ENCODE measurements at places on chromosomes 4 and X.

DNA sequence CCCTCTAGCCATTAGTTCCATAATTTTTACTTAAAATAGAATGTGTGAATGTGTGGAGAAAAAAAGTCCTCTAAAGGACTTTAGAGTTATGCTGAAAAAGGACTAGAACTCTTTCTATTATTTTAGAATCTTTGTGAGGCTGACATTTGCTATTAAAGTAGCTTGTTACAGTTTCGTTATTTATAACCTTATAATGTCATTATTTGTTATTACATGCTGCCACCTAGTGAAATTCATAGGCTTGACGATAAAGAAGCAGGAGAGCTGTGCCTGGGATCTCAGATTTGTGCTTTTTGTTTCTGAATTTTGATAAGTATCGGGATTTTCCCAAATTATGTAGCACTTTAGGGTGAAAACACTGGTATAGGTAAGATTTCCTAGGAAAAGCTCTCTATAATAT lies 38.5 kb upstream of the TAPT1 start:
- DNase-seq: no peak

DNA sequence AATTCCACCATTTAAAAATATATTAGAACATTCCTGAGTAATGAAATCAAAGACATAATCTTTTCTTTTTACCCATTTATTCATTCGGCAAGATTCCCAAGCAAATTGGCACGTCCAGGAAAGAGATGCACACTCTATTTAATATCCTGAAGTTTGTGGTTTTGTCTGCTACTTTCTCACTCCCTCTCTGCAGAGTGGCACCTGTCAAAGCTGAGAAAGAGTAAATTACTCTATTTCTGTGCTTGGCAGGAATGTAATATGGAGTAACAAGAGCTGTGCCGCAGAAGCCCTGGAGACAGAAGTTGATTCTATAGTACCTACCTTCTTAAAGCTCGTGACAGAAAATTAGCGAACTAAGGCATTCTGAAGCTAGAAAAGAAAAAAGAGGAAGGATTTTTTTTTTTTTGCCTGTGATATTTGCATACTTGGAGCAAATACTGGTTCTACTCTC lies 5.5 kb downstream of the GSTCD start:
- no peak for DNase-seq

DNA sequence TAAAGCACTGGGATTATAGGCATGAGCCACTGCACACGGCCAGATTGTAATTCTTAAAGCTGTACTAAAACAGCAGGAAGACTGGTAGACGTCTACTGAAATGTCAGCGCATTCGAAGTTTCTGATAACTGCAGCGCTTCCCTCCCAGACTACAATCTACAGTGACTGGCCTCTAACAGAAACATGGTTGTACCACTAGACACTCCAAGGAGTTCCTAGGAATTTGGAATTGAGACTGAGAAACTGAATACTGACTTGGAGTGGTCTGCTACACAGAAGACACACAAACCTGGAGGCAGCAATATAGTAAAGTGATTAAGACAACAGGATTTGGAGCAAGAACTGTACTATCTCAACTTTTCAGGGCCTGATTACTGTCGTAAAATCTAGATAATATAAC lies 937 bp downstream of the HELQ start:
- DNase-seq: no peak

DNA sequence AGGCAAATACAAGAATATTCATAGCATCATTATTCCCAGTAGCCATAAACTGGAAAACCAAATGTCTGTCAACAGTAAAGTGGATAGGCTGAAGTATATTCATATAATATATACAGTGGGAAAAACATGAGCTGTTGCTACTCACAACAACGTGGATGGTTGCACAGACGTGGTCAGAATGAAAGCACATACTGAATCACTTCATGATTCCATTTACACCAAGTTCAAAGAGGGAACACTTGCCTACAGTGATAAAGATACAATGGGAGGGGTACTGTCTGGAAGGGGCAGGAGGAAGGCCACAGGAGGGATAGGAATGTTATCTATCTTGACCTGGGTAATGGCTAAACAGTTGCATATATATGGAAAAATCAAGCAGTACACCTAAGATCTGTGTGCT lies 25.3 kb downstream of the APBB2 start:
- no peak for DNase-seq

DNA sequence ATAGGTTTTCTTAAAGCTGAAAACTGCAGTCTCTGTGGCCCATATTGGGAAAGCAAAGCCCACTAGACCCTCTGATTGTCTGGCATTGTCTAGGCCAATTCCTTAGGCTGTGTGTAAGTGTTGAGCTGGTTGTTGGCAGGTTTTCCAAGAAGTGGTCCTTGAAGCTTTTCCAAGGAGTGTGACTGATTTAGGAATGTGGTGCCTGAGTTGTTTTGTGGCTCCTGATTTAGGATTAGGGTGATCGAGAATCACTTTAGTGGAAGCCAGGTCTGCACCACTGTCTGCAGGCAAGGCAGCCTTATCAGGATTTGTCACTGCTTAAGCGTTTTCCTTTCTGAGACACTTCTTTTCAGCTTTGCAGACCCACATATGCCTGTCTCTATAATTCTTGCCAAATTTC lies 339.0 kb upstream of the DDX53 start:
- no peak for DNase-seq

- no peak for DNase-seq
Measured at GRCh38 chr4:130646886-130647285, 1550.9 kb downstream of the C4orf33 start.

- DNase-seq: no peak
Measured at GRCh38 chr4:172962564-172963353, 205.9 kb upstream of the GALNT7 start.

DNA sequence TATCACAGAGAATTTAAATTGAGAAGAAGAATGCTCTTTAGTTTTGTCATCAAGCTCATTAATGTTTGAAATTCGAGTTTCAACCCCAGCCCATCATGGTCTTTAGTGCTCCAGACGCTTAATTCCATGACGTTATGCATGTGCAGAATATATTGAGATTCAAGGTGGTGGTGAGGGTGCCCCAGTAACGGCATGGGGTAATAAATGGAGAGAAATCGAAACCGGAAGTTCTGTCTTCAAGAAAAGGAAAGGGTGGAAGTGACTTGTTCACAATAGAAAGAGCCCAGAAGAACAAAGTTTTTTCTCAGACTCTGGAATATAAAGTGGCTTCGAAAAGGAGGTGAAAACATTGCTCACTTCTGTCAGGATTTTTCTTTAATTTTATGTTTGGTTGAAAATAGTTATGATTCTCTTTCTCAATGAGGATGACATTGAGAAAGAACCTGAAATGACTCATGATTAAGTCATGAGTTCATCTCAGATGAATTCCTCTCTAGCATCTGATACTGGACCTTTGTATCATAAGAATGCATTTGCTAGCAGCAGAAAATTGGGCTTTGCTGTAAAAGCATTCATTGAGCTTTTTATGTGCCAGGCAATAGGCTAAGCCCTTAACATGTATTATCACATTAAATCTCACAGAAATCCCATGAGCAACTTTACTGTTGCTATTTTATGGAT lies 779 bp upstream of the DDX60L start:
- DNase-seq: no peak

DNA sequence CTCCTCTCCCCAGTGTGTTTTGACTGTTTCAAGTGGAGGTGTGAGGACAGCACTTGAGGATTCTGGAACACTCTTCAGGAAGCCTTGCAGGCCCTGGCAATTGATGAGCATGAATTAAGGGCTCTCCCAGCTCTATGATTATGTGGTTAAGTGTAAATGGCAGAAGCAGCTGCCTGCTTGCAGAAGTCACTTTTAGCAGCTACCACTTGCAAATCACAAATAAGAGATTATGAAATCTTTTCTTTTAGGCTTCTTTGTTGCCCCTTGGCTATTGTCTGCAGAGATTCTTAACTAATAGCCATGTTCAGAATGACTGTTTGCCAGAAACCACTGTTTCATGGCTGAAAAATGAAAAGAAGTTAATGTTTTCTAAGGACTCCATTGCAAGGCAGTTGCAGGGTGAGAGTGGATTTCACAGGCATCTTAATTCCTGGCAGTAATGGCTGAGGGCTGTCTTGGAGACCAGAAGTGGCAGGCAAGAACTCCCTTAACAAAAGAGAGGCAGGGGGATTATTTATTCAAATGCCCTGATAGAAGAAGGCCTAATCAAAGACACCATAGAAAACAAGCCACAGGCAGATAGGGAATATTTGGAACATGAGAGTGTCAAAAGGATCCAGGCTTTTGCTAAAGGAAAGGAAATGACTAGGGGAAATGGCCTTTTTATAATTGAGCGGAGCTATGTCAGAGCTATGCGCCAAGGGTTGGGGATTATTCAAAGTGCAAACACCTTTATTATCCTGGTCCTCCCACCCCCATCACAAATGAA lies 8.3 kb upstream of the HOPX start:
- DNase-seq: no peak

DNA sequence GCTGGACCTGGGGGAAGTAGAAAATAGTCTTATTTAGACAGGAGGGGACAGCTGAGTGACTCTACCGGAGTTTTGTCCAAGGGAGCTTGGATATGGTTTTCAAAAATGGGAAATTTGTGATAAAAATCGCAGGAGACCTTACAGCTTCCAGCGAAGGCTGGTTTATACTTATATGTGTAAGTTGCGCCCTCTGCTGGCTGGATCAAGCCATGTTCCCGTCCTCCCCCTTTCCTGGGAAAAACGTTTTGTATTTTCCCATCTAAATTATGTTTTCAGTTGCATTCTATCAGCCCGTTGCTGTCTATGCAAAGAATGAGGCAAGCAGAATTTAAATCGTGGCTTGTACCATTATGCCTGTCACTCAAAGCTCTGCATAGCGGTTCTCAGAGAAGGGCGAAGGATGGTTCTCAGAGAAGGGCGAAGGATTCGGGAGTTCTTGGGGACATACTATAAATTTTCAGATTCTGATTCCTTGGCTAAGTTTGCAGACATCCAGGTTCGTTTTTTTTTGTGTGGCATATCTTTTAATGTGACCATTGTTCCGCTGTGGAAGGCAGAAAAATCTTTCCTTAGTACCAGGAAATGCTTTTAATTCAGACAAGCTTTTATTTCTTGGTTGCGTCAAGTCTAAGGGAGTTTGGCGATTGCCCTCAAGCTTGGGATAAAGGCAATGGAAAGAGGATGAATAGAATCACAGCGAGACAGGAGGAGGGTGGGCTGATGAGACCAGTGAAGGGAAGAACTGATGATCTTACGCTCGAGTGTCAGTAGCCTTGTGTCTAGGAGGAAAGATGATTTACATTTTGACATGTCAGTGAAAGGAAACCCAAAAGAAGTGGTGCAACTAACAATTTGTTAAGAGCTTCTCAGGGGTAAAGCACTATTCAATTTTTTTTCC lies 128.5 kb upstream of the ARX start:
- peak; percentile 6 for DNase-seq

GRCh38 chrX:69618803-69619202 lies 2.9 kb downstream of the EDA start:
- no peak for DNase-seq

GRCh38 chrX:17154001-17154400 lies 207.5 kb downstream of the REPS2 start:
- no peak for DNase-seq

DNA sequence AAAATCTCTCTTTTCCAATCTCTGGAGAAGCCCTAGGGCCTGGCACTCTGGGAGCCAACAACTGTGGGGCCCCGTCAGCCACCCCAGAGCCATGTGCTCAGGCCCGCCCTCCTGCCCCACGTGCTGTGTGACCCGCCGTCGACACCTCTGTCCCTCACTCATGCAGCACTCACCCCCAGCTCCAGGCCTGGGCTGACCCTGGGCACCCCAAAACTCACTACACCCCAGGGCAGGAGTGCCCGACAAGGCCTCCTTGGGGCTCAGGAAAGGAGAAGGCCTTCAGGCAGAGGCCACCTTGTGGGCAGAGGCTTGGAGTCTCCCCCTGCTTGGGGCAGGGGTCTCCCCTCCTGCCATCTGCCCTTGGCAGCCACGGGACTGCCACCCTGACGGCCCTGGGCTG lies 5.7 kb downstream of the MYL5 start:
- no peak for DNase-seq

DNA sequence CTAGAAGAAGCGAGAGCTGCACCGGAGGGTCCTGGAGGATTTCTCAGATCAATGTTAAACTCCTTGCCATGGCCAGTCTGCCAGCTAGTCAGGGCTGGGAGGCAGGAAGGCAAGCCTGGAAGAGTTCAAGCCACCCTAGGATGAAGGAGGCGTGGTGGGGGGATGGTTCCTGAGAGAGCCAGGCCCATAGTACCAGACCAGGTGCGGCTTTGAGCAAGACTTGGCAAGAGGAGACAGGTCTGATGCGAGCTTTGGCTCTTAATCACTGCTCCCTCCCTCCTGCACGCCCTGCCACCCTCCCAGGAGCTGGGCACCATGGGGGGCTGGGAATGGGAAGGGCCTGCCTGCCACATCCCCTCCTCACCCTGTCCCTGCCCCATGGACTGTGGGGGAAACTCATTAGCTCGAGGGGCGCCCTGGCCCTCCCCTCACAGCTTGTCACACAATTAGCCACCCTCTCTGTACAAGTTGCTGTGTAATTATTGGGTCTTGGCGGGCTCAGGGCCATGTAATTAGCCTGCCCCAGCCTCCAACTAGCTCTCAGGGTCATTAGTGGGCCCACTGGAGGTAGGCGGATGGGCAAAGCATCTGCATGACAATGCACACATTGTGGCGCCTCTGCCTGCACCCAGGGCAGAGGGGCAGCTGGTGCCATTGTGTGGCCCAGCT lies 50.3 kb downstream of the EFNB1 start:
- no peak for DNase-seq

GRCh38 chrX:2595258-2595657 lies 94.5 kb upstream of the DHRSX start:
- DNase-seq: no peak

- no peak for DNase-seq
Measured at GRCh38 chrX:12871257-12871656, 4.4 kb downstream of the TLR7 start.

DNA sequence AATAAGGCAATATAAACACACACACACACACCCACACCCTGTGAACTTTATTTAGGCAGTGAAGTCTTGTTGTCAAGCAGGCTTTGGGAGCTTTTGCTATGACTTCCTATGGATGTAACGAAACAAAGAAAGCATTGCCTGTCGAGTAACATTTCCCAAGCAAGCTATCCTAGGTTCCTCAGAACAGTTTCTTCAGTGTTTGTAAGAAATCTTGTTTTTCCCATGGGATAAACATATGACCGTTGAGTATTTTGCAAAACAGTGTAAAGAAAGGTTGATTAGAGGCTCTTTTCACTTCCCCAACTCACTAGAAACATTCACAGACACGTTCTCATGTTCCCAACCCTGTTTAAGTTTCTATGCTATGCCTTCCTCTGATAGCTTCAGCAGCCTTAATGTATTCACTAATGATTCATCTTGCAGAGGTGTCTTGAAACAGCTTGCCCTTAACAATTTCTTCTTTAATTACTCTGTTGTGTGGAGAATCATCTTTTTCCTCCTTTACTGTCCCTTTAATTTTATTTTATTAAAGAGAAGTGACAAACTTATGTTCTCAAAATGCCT lies 1947.1 kb upstream of the TENM3 start:
- DNase-seq: no peak

GRCh38 chr4:53459548-53459947 lies 82.1 kb downstream of the FIP1L1 start:
- peak; percentile 5 for DNase-seq

DNA sequence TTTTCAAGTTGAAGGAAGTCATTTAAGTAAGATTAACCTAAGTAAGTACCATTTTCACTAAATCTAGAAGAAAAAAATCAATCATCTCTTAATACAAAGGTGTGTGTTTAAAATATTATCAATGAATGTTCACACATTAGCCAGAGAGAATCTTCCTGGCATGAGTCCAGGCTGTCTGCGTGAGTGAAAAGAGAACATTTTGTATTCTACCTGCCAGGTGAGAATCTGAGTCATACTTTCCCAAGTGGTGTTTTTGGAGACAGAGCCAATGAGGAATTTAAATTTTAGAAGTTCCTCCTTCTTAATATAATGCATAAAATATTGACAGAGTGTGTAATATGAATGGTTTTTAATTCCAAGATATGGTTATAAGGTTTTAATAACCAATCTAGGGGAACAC lies 371.8 kb upstream of the NR3C2 start:
- DNase-seq: no peak

Measured in HuH-7.5 (cell line).